ENCODE measurements at places on chromosomes 2 and 18. TPM values are rescaled to one million over a fixed set of nuclear protein-coding genes. Genes with fewer than 3 reads are reported as not detected.

DNA sequence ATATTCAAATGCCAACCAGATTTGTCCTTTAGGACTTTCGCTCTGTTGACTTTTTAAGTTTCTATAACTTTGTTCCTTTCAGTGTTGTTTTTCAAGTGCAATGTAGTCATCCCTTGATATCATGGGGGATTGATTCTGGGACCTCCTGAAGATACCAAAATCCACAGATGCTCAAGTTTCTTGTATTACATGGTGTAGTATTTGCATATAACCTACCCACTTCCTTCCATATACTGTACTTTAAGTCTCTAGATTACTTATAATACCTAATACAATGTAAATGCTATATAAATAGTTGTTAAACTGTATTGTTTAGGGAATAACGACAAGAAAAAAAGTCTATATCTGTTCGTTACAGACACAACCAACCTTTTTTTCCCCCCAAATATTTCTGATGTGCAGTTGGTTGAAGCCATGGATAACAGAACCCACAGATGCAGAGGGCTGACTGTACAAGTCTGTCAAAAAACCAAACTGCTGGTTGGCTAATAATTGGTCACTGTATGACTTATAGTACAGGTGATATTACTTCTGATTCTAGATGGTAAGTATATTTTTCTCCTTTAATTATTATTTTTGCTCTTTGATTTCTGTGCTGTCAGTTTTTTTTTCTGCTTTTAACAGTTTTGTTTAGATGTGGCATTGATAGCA, 201.7 kb upstream of the STON1 start:
- H3K36me3 ChIP-seq, result no peaks in the 10 kb centered on the region
- no peak overlapping the region for H3K4me3 ChIP-seq
- H3K27me3 ChIP-seq, result no peaks in the 10 kb centered on the region
- no peaks in the 10 kb centered on the region for H3K4me1 ChIP-seq
- no peak overlapping the region for H3K27ac ChIP-seq
- no peak for DNase-seq

The ACADL gene
- 1.5 TPM for total RNA-seq

GRCh38 chr18:58937887-58938267, 73.2 kb downstream of the ZNF532 start:
- H3K36me3 ChIP-seq, result no peaks in the 10 kb centered on the region
- peaks cover 18% of the 10 kb centered on the region for H3K4me1 ChIP-seq
- DNase-seq, result no peak
- no peak overlapping the region for H3K4me3 ChIP-seq

The GNAL gene
- total RNA-seq, result 7.1 TPM

GRCh38 chr2:138373993-138374408, 127.6 kb upstream of the SPOPL start:
- H3K36me3 ChIP-seq, result no peaks in the 10 kb centered on the region
- no peak overlapping the region for H3K4me3 ChIP-seq
- H3K27ac ChIP-seq, result no peak overlapping the region
- H3K27me3 ChIP-seq, result no peaks in the 10 kb centered on the region
- H3K4me1 ChIP-seq, result no peaks in the 10 kb centered on the region
- DNase-seq, result no peak

DNA sequence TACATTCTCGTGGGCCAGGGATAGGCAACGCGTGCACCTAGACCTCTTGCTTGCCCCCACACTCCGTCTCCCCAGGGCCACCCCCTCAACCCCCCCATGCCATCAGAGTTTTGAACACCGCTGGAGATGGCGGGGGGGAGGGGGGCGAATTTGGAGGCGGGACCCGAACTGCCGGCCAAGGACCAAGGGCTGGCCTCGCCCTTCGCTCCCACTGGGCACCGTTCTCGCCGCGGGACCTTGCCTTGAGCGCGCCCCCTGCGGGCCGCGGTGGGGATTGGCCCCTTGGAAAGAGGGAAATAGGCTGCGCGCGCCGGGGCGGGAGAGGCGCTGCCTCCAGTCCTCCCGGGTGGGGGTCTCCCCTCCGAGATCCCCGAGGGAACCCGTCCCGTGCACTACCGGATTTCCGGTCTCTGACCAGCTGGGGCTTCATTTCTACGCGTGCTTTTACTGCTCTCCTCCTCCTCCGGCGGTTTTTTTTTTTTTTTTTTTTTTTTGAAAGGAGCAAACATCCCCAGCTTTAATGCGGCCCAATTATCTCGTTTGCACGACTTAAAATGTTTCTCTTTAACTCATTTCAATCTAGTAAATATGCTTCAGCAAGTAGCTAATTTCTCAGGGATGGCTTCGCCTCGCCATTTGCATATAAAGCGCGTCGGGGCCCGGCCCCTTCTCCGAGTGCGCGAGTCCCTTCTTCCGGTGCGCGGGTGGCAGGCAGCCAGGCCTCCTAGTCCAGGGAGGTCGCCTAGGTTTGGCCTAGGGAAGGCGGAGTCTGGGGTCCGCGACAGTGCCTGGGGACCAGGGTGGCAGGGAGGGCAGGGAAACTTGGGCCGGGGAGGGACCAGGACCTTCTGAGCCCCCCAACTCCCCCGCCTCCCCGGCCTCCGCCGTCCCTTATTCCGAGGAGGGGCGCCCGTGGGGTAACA, 10.0 kb upstream of the GBX2 start:
- no peaks in the 10 kb centered on the region for H3K36me3 ChIP-seq
- H3K4me1 ChIP-seq, result peaks cover 32% of the 10 kb centered on the region
- DNase-seq, result peak; percentile 58
- H3K4me3 ChIP-seq, result peak overlapping the region; percentile 44
- peaks cover 97% of the 10 kb centered on the region for H3K27me3 ChIP-seq

The STEAP3 gene
- 48.3 TPM for total RNA-seq

GRCh38 chr18:22032392-22032961, 136.9 kb upstream of the GATA6 start:
- no peak overlapping the region for H3K4me3 ChIP-seq
- H3K36me3 ChIP-seq, result no peaks in the 10 kb centered on the region
- H3K4me1 ChIP-seq, result no peaks in the 10 kb centered on the region
- no peaks in the 10 kb centered on the region for H3K27me3 ChIP-seq
- peak; percentile 20 for DNase-seq
- no peak overlapping the region for H3K27ac ChIP-seq

DNA sequence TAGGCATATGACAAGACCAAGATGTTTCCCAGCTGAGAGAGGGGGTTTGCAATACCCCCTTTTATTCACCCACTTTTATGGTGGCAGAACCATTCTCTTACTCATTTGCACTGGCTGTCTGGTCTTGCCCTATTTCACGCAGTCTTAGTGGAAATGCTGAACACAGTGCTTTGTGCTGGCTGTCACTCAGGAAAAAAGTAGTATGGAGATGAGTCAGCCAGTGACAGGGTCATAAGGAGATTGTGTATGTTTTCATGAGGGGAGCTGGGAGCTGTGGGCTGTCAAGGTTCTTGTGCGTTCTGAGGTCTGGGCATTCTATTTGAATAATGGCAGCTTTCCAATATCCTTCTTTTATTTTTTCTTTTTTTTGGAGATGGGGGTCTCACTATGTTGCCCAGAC, 10.9 kb upstream of the CNRIP1 start:
- H3K4me3 ChIP-seq, result no peak overlapping the region
- H3K27me3 ChIP-seq, result peaks cover 5% of the 10 kb centered on the region
- DNase-seq, result no peak
- H3K4me1 ChIP-seq, result no peaks in the 10 kb centered on the region
- H3K27ac ChIP-seq, result no peak overlapping the region

DNA sequence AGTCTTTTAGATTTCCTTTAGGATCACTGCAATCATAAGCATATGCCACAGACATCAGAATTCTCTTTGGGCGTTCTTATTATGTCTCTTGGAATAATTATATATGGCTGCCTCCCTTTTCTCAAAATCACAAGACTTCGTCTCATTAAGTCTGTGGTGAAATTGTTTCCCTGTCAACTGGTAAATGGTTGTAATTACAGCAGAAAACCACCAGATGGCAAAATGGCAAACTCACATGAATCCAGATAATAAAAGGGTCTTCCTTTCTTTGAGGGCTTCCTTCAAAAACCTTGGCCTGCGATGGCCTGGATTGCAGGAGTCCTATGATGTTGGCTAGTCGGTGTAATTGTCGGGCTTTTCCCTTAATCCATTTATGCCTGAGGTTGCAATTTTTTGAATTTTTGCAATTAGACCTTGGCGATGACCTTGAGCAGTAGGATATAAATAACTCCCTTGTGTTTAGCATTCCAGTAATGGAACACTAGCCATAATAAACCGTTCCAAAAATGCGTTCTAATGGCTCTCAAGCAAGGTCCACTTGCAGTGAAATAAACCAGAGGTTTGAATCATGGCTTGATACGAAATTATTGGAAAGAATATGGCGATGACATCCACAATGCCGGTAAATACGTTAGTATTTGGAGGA, 656.4 kb downstream of the MBD2 start:
- no peaks in the 10 kb centered on the region for H3K4me1 ChIP-seq
- H3K27ac ChIP-seq, result no peak overlapping the region
- DNase-seq, result no peak
- no peaks in the 10 kb centered on the region for H3K27me3 ChIP-seq
- no peak overlapping the region for H3K4me3 ChIP-seq
- no peaks in the 10 kb centered on the region for H3K36me3 ChIP-seq

- no peaks in the 10 kb centered on the region for H3K27me3 ChIP-seq
- H3K36me3 ChIP-seq, result no peaks in the 10 kb centered on the region
- H3K27ac ChIP-seq, result no peak overlapping the region
- DNase-seq, result no peak
- H3K4me3 ChIP-seq, result no peak overlapping the region
- H3K4me1 ChIP-seq, result no peaks in the 10 kb centered on the region
These were observed 264.8 kb downstream of the TXNL1 start for GRCh38 chr18:56373601-56374000.

DNA sequence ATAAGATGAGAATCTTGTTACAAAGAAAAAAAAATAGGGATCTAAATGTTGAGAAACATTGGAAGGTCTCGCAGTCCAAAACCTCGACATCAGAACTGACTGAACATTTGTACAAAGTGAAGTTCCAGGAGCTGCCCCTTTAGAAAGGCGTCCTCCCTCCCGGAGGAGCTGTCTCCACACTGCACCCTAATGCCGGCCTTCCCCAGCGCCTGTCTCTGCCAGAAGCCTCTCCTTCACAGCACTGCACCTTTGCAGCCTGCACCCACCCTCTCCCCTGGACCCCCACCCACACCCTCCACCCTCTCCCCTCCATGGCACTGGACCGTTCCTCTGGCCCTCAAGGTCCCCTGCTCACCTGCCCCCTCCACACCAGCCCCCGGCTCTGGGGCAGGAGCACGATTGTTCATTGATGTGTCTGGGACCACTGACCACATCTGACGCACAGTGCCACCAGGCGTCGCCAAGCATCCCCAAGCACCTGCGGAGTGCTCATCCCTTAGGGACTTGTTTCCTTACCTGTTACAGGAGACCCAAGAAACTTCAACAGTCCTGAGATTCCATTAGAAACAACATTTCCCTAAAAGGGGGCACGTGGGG, 90.3 kb upstream of the SNTG2 start:
- peaks cover 8% of the 10 kb centered on the region for H3K27me3 ChIP-seq
- no peaks in the 10 kb centered on the region for H3K36me3 ChIP-seq
- H3K4me1 ChIP-seq, result no peaks in the 10 kb centered on the region
- no peak overlapping the region for H3K4me3 ChIP-seq
- no peak for DNase-seq

- no peak for DNase-seq
- H3K4me3 ChIP-seq, result no peak overlapping the region
- H3K27me3 ChIP-seq, result no peaks in the 10 kb centered on the region
These were observed 285.1 kb upstream of the SLC14A2 start for GRCh38 chr18:45330170-45330594.

DNA sequence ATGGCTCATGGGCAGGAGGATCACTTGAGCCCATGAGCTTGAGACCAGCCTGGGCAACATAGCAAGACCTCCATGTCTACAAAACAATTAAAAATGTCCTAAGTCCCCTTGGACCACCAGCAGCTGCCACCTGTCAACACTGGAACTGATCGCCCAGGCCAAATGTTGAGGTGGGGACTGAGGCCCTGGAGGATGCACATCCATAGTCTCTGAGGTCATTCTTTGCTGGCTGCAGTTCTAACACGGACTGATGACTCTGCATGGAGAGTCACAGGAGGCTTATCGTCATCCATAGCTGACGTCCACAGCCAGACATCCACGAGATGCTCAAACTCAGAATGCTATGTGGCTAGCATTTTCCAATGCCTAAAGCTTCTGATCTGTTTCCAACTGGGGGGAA, 151.3 kb downstream of the BCL2 start:
- no peaks in the 10 kb centered on the region for H3K27me3 ChIP-seq
- DNase-seq, result no peak
- H3K27ac ChIP-seq, result no peak overlapping the region

DNA sequence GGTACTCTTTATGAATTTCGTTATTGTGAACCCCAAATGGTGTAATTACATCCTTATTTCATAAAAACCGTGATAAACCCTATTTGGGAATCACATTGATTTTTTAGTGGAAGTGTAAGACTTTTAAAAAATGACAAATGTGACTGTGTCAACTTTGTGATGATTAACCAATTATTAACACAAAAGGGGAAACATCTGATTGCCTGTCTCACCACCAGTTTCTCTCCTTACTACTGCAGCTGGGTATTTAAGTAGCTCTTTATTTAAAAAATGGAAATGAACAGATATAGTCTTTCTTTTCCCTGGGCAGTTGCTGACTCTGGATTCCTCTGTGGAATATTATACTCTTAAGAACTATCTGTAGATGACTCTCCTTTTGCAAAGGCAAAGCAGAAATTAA, 11.6 kb upstream of the RPE start:
- H3K36me3 ChIP-seq, result no peaks in the 10 kb centered on the region
- H3K27me3 ChIP-seq, result no peaks in the 10 kb centered on the region
- no peak overlapping the region for H3K27ac ChIP-seq
- H3K4me3 ChIP-seq, result no peak overlapping the region
- DNase-seq, result no peak

The RAD51AP2 gene
- total RNA-seq, result not detected

- H3K36me3 ChIP-seq, result no peaks in the 10 kb centered on the region
- H3K27me3 ChIP-seq, result no peaks in the 10 kb centered on the region
- no peak overlapping the region for H3K27ac ChIP-seq
- no peaks in the 10 kb centered on the region for H3K4me1 ChIP-seq
- no peak overlapping the region for H3K4me3 ChIP-seq
These were observed 168.5 kb downstream of the DPP4 start for GRCh38 chr2:161905389-161906046.

GRCh38 chr2:220999356-220999755, 572.7 kb downstream of the EPHA4 start:
- no peak overlapping the region for H3K4me3 ChIP-seq
- no peaks in the 10 kb centered on the region for H3K36me3 ChIP-seq
- H3K4me1 ChIP-seq, result no peaks in the 10 kb centered on the region
- no peak for DNase-seq

DNA sequence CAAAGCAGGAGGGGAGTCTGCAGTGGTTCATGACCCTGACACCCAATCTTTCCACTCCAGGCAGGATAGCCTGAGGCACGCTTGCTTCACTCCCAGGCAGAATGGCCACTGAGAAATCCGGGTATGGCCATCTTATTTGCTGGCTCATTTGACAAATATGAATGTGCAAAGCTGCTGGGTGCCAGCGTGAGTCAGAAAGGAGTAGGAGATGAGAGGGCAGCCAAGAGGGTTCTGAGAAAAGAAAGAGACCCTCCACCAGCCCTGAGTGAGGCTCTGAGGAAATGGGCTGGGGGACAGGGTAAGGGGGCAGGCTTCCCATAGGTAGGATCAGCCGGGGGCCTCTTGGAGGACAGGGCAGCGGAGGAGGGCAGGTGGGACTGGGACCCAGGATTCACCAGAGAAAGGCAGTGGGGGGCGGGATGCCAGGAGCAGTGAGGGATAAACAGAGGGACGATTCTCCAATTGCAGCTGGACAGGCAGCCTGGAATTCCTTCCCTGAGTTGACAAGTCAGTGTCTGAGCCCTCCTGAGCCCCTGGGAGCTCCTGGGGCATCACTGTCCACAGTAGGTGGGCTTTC, 15.2 kb downstream of the RAMP1 start:
- DNase-seq, result no peak
- H3K27ac ChIP-seq, result peak overlapping the region; percentile 62
- no peaks in the 10 kb centered on the region for H3K36me3 ChIP-seq
- no peaks in the 10 kb centered on the region for H3K27me3 ChIP-seq

Data from transverse colon (tissue), 4 donors.